ENCODE measurements at places on chromosomes 2 and 18.

DNA sequence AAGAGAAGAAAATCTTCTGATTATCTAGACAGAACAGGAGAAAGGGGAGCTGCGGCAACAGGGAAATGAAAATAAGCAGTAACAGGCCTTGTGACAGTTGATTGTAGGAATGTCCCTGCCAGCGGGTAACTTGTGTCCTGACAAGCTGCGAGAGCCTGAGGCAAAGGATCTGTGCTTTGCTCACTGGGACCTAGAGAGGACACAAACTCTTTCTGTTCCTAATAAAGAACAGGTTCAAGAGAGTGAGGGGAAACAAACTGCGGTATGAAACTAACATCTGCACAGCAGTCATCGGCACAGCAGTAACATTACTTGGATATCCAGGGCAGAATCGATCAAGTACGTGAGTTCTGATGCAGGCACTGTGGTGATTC lies 103.7 kb upstream of the THOC1 start:
- DNase-seq = no peak

GRCh38 chr2:174012347-174013314 lies 47.5 kb upstream of the SP3 start:
- DNase-seq = no peak

- no peak for DNase-seq
Measured at GRCh38 chr18:6414118-6414722, 491 bp downstream of the L3MBTL4 start.

GRCh38 chr2:37506407-37507050 lies 162.1 kb downstream of the QPCT start:
- DNase-seq = no peak

- DNase-seq = no peak
Measured at GRCh38 chr2:20934236-20934635, 109.6 kb downstream of the APOB start.

DNA sequence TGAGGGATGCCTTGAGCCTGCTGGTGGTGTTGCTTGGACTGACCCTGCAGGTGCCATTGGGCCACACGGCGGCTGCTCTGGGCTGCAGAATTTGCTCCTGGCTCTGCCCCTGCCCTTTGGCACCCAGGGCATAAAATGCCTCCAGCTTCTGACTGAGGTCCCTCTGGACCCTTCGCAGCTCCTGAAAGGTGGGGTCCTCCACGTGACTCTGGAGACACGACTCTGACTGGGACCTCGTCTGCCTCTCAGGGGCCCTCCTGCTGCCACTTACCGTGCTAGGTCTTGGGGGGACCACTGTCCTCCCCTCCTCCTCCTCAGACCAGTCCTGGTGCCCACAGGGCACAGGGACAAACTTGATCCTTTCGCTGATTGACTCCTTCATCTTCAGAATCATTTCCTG lies 2.1 kb downstream of the PCARE start:
- DNase-seq = no peak

- no peak for DNase-seq
Measured at GRCh38 chr2:45212953-45213635, 203.8 kb upstream of the SIX2 start.

DNA sequence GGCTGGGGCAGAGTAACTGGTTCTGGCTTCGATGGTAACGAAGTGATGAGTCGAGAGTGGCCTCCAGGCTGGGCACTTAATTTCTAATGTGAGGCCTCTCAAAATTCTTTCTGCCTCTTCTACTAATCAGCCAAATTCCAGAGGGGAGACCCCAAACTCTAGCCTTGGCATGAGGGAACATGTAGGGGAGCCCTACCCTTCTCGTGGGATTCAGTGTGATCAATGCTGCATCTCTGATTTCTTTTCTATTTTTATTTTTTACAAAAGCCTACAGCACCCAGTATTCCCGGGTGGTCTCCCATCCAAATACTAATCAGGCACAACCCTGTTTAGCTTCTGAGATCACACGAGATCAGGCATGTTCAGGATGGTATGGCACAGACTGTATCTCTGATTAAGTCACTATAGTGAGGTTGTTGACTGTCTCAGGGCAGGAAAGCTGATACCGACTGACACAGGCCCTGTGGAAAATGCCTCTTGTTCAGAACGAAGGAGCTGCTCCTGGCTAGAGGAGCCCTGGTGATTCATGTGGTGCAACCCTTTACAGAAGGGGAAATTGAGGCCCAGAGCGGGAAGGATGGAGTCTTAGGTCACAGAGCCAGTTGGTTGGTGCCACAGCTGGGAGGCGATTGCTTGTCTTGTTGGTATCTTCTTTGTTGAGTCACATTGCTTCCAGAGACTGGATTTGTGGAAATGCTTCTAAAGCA lies 126.3 kb upstream of the HS6ST1 start:
- no peak for DNase-seq

DNA sequence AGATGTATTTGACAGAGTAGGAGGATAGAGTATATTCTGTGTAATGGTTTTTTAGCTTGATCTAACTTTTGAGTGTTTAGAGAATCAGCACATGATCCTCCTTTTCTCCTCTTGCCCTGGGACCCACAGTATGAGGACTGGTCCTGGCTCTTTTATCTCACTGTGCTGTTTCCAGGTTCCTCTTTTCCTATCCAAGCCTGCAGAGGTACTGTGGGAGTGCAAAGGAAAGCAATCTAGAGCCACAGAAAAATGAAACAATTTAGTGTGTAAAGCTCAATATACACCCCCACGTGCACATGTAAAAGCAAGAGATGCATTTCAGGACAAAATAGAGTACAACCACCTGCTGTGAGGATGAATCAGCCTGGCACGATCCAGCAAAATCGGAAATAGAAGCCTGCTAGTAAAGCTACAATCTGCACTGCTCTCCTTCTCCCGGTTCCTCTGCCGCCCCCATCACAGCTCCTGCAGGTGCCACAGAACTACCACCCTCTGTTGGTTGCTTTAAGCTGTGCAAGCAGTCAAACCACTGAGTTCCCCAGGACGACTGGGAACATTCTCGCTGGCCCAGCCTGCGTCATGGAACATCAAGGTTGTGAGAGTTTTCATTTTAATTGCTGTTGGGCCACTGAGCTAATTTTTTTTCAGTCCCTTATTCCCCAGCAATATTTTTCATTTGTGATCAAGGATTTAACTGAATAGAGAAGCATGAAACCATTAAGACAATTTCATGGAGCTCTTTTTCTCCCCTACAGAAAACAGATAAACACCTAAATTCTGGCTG lies 47.8 kb upstream of the MAPRE3 start:
- DNase-seq = peak; percentile 11

DNA sequence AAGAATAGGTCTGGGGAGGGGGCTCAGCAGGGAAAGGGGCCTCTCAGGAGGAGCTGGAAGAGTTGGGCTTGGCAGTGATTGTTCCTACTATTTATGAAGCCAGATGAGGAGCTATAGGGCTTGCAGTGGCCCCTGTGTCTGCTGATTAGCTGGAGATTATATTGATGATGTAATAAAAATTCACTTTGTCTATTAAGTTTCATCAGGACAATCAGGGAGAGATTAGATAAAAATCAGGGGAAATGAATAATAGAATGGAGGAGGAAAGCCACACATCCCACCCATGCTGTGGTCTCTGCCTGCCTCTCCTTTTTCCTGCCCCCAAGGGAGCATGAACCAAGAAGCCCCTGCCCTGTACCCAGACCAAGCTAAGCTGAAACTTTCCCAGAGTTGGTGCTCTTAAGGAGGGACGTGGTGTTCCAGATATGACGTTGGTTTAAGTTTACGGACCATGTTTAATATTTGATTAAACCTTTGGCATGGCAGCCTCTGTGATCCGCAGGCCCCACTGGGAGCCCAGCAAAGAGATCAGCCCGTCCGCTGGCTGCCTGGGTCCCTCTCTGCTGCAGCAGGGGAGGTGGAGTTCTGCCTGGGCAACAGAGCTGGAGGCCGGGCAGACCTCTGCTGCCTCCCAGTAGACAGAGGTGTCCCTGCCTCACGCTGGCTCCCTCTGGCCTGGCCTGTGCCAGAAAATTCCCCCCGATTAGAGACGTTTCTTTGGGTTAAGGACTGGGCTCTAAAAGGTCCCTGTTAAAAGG lies 15.3 kb downstream of the CELF4 start:
- DNase-seq = no peak

DNA sequence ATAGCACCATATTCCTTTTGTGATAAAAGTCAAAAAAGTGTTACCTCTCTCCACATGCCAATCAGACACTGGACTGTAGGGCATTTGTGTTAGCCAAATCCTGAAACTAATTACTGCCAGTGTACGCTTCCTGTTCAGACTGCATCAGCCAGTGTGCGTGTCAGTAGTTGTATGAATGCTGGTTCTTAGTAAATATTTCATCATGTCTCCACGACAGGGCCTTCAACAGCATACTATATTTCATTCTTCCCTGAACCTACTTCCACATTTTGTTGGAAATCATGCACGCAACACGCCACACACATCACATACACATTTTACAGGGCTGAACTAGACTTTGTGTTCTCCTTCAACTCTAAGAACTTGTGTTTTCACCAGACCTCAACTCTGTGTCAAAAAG lies 77.5 kb downstream of the EPB41L3 start:
- no peak for DNase-seq
